Iris pigment epithelial cell (primary cell): ENCODE measurements at places on chromosomes 1 and 21.

DNA sequence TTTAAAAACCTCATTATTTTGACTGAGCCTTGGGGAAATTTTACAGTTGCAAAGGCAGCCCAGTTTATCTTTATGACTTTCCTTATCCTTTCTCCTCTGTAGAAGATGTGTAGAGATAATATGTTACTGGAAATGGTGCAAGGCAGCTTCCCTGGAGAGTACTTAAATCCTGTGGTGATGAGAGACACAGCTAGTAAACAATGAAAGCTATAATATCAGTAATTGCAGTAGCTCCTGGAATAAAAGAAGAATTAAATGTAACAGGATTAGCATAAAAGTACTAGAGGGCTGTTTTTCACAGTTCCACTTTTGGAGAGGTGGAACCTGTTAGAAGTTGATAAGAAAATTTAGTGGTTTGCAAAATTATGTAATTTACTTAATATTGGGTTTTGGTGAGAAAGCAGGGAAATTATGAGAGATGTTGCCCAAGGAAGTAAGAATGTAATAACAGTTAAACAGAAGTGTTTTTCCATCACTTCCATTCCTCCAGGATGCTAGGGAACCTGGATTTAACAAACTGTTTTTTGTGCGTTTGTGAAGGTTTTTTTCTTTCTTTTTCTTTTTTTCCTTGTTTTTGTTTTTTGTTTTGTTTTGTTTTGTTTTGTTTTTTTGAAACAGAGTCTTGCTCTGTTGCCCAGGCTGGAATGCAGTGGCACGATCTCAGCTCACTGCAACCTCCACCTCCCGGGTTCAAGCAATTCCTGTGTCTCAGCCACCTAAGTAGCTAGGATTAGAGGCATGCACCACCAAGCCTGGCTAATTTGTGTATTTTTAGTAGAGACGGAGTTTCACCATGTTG, 15.7 kb upstream of the EDEM3 start:
- DNase-seq: no peak

DNA sequence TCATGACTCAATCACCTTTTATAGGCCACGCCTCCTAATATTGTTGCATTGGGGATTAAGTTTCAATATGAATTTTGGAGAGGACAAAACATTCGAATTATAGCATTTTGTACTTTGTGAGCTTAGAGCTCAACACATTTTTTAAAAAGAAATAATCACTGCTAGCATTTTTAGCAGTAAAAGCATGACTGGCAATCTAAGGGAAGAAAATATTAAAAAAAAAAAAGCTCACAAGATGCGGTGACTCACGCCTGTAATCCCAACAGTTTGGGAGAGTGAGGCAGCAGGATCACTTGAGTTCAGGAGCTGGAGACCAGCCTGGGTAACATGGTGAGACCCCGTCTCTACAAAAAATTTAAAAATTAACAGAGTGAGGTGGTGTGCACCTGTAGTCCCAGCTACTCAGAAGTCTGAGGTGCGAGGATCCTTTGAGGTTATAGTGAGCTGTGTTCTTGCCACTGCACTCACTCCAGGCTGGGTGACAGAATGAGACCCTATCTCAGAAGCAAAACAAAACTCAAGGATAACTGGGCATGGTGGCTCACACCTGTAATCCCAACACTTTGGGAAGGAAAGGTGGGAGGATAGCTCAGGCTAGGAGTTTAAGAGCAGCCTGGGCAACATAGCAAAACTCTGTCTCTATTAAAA, 28.8 kb upstream of the DIPK1A start:
- peak; percentile 48 for DNase-seq

DNA sequence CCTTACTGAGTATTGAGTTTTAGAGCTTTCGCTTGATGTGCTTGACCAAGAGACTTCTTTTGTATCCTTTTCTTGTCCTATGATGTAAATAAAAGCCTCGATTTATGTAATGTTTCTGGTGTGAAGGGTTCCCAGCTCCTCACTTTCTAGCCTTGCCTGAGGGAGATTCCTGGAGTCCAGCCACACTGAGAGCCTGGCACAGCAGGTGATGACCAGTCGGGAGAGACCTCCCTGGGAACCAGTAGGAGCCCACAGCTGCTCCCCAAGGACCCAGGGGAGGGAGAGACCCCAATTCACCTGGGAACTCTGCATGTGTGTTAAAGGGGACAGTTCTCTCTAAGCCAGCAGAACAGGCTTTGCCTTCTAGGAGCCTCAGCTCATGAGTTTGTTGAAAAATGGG, 8.9 kb downstream of the C1orf115 start:
- no peak for DNase-seq

- no peak for DNase-seq
These were observed 668.6 kb upstream of the NCAM2 start for GRCh38 chr21:20329636-20330035.

DNA sequence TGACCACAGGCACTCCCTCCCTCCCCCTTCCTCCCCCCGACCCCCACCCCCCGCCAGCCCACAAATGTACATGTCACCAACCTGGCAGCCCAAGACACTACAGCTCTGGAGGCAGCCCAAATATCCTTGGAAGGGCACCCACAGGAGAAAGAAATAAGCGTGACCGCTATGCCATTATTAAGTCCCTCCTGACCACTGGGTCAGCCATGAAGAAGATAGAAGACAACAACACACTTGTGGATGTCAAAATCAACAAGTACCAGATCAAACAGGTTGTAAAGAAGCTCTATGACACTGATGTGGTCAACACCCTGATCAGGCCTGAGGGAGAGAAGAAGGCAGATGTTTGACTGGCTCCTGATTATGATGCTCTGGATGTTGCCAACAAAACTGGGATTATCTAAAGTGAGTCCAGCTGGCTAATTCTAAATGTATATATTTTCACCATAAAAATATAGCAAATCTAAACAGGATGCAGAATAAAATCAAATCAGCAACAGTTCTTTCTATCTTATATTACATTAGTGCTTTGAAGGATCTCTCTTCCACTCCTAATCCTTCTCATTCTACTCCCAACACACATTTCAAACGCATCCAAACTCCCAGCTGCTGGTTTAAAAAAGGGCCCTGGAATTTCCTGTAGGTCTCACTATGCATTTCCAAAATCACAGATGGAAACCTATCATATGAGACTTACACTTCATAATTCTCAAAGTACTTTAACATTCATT, 77.4 kb upstream of the SLFNL1 start:
- DNase-seq: no peak

DNA sequence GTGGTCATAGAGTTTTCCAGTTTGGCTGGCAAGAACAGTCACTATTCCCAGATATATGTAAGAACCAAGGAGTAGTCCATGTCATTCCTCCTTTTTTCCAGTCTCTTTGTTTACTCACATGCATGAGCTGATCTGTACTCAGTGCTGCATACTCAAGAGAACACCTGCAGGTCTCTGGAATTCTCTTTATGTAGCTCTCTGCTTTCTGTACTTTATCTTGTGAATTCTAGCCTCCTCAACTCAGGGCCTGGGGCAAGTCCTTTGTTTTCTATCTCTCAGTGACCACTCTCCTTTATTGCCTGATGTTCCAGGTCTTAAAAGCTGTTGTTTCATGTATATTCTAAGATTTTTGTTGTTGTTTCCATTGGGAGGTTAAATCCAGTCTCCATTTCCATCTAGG, 478.9 kb downstream of the DPYD start:
- DNase-seq: no peak

DNA sequence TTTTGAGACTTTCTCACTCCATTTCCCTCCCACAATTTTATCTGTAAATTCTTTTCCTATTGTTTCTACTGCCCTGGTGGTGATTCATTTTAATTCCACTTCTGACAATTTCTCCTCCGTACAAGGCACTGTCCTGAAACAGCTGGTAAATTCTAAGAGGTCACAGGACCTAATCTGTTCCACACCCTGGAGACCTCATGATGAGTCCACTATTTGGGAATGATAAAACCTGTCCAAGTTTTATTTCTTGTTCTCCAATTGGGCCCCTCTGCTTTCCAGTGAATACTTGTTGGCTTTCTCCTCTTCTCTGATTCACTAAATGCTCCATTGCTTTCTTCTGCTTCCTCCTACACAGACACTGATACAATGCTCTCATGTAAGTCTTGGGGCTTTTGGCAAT, 343.1 kb upstream of the DUSP10 start:
- DNase-seq: no peak
